Mammary epithelial cell (primary cell): ENCODE measurements at places on chromosomes 6 and 20. TPM values are rescaled to one million over a fixed set of nuclear protein-coding genes. Genes with fewer than 3 reads are reported as not detected.

- DNase-seq, result no peak
These were observed 63.2 kb downstream of the SEL1L2 start for GRCh38 chr20:13927171-13927570.

DNA sequence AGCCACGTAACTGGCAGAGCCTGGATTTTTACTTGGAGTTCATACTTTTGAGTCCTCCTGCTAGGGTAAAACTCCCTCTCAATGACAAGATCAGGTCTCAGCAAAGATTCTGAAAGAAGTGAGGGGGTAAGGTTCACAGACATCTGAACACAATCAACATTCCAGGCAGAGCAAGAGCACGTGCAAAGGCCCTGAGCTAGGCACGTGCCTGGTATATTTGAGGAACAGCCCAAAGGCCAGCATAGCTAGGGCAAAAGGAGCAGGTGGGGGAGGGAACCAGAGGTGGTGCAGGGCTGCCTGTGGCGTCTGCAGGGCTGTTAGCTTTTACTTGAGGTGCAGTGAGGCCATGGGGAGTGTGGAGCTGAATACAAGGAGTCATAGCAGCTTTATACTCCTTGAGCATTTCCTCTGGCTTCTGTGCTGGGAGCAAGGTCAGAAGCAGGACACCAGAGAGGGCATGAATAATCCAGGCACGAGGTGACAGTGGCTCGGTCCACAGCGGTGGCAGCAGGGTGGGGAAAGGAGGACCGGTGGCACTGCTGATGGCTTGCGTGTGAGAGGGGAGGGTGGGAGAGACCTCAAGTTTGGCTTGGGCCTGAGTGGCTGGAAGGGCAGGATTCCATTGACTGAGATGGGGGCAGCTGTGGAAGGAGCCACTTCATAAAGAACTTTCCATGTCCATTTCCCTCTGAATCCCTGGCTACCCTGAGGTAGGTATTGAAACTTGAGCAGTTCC is 57.0 kb downstream of the DLGAP4 start:
- no peak for DNase-seq

TREML1 gene
- polyA plus RNA-seq, result 3.0 TPM

DNA sequence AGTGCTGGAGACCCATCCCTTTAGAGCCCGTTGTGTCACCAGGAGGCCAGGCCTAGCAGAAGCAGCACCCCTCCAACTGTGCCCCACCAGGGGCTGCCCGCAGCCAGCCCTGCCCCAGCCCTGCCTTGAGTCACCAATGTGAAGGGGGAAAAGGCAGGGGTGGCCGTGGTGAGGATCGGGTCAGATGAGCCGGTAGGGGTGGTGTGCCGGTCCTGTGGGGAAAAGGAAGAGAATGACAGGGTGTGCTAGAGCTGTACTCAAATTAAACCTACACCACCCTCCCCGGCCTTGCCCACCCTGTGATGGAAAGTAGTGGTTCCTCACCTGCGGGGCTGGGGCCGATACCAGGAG is 3.1 kb downstream of the SAPCD1 start:
- no peak for DNase-seq

DNA sequence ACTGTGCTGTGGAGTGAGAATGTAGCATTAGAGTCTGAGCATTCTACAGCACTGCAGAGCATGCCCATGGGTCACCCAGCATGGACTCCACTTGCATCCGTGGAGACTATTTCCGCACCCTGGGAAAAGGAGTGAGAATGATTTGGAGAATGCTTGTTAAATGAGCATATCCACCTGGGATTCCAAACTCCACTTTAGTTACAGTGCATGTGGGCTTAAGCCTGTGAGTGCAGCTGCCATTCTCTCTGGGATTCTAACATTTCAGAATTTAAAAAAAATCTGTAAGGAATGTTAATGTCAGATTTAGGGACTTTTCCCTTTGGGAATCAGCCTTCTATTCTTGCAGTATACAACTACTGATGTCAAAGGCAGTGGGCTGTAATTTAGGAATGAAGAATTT is 33.4 kb downstream of the KIF25 start:
- DNase-seq, result no peak

GRCh38 chr6:99013145-99013544 is 65.4 kb upstream of the FBXL4 start:
- DNase-seq, result peak; percentile 72

DNA sequence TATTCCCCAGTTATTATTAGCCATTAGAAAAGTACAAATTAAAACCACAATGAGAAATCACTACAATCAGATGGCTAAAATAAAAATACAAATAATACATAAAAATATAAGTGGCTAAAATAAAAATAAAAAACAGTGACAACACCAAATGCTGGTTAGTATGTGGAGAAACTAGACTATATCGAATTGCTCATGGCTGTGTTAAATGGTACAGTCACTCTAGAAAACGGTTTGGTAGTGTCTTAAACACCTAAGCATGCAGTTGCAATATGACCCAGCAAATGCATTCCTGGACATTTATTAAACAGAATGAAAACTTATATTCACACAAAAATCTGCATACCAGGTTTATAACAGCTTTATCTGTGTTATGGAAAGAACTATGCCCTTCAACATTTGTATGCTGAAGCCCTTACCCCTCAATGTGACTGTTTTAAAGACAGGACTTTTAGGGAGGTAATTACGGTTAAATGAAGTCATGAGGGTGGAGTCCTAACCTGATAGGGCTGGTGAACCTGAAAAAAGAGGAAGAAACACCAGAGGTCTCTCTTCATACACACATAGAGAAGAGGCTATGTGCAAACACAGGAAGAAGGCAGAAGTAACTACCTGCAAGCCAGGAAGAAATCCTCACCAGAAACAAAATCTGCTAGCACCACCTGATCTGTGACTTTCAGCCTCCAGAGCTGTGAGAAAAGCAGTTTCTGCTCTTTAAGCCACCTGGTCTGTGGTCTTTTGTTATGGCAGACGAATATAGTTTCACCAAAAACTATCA is 84.9 kb downstream of the ASCC3 start:
- no peak for DNase-seq
